CD14-positive monocyte (primary cell): ENCODE measurements at places on chromosomes 6 and 20.
A peak's percentile ranks its signal among the peaks of the same experiment; 100 is the strongest.

GRCh38 chr20:63322146-63322932 is 29.4 kb downstream of the COL20A1 start:
- no peak for DNase-seq

DNA sequence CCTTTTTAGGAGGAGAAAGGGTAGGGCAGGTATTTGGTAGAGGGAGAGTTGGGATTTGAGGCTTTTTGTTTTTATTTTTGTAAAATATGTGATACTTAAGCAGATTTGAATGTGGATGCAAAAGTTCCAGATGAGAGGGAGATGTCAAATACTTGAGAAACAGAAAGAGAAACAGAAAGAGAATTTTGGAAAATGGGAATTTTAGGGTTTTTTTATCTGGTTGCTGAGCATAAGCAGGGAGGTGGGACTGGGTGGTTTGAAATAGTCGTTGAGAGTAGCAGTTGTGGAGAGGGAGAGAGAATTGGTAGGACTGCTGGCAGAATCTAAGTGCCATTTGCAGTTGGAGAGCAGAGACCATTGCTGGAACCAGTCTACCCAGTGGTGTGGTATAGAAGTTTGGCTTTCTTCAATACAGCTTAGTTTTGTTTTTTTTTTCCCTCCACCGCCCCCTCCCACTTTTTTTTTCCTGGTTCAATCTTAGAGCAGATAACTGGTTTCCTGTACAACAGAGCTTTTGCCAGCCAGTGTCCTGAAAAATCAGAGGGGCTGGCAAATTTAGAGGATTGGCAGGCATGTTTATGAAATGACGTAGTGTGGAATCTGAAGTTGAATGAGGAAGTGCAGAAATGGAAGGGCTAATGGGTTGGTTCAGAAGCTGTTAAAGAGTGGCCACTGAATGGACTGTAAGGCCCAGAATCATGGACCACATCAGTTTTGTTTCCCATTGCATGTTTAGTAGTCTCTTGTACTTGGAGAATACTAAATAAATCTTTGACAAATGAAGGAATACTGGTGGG is 68.7 kb downstream of the ATRN start:
- DNase-seq, result no peak

- DNase-seq, result peak; percentile 17
Observed at GRCh38 chr6:163655217-163656121, 241.0 kb downstream of the QKI start.

GRCh38 chr20:57880571-57880892 is 170.7 kb upstream of the PMEPA1 start:
- DNase-seq, result no peak

DNA sequence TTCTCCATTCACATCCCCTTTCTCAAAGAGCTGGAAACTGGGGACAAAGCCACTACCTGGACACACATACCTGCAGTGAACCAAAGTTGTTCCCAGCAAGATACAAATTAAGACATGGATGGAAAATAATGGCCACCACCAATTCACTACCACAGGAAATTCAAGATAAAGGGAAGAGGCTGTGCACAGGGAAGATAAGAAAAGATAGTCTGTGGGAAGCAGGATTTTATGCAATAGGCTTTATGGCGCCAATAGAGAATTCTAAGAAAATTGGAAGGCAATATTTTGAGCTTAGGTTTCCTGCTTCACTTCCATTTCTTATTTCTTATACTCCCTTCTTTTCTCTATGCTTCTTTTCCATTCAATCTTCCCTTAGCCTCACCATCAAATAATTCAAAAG is 9.9 kb downstream of the GPX6 start:
- DNase-seq, result no peak

- DNase-seq, result peak; percentile 23
Observed at GRCh38 chr6:99013145-99013544, 65.4 kb upstream of the FBXL4 start.

DNA sequence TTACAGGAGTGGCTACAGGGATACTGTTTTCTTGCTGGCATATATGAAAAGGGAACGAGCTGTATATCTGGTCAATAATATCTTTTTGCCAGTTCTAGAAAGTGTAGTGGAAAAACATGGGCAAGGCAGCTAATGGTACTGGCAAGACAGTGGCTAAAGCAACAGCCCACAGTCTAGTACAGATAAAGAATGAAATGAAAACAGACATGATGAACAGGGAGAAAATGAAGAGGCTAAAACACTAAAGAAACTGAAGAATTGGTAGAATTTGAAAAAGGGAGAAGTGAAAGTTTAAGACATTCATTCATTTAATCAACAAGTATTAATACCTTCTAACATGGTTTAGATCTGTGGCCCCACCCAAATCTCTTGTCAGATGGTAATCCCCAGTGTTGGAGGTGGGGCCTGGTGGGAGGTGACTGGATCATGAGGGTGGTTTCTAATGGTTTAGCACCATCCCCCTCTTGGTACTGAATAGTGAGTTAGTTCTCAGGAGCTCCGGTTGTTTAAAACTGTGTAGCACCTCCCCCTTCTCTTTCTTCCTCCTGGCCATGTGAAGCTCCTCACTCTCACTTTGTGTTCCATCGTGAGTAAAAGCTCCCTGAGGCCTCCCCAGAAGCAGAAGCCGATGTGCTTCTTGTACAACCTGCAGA is 18.1 kb downstream of the FAM184A start:
- no peak for DNase-seq

DNA sequence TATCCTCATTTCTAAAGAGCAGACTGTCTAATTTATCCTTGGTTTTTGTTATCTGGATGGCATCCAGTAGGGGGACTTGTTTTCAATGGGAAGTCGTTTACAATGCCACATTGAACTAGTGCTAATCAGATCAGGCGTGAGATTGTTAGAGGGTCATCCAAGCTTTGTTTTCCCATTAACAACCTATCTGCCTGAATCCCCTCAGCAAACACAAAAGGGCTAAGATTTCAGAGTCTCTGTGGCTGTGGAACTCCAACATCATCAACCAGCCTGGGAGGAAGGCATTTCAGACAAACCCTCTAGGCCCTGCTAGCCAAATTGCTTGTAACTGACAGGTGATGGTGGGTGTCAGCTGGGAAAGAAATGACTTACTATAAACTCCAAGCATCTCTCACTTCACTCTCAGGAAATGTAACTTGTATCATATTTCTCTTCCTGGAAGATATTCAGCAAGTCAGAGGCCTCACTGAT is 47.7 kb downstream of the COL19A1 start:
- DNase-seq, result no peak

- DNase-seq, result no peak
Observed at GRCh38 chr6:131600716-131601115, 27.3 kb downstream of the MED23 start.

DNA sequence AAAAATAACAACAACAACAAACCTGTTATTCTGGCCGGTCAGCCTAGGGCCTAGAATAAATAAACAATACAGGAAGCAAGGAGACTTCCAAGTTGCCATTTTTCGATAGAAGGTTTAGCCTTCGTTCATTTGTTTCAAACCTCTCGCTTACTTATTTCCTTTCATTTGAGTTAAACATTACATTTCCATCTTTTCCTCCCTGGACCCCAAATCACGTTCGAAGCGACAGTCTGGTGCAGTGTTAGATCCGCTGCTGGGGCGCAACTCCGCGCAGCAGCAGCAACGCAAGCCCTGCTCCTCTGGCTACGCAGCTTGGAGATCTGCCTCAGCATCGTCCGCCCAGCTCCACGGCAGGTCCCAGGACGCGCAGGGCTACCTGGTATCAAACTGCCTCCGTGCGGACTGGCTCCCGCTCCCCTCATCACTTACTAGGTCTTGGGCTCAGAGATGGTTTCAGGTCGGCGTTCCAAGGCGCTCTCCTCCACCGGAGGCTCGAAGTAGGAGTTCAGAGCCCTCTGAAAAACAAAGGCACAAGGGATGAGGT is 530 bp downstream of the TDP2 start:
- DNase-seq, result peak; percentile 27

GRCh38 chr6:129992881-129993280 is 25.5 kb upstream of the L3MBTL3 start:
- DNase-seq, result no peak

- DNase-seq, result no peak
Observed at GRCh38 chr6:82686719-82687118, 323.1 kb downstream of the TPBG start.

DNA sequence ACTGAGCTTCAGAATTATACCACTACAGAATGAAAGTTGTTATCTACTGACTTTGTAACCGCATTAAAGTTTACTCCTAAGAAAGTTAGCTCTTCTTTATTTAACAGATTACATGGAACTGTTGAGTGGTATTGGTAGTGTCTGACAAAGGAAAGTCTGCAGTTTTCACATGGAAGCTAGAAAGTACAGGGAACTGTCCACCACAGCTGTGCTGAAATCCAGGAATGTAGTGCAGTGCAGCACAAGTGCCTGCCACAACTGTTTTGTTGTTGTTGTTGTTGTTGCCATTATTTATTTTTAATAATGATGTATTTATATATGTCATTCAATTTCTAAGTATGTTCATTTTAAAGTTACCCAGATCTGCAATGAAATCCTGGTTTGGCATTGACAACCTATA is 464.9 kb downstream of the TBC1D32 start:
- no peak for DNase-seq

DNA sequence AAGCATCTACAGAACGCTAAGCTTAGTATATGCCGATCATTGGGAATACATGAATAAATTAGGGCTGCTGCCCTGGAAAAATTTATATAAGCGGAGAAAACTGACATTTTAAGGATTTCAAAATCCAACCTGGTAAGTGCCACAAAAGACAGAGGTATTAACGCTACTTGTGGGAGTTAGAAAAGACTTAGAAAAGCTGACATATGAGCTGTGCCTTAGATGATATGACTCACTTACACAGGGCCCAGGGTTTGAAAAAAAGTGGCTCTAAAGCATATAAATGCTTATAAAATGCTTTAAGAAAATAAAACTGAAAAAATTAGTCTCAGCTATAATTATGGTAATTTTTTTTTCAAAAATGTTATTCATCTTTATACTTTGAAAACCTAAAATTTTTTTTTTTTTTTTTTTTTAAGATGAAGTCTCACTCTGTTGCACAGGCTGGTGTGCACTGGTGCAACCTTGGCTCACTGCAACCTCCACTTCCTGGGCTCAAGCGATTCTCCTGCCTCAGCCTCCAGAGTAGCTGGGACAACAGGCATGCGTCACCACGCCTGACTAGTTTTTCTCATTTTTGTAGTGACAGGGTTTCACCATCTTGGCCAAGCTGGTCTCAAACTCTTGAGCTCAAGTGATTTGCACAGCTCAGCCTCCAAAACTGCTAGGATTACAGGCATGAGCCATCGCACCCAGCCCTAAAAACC is 25.7 kb downstream of the EPB41L2 start:
- DNase-seq, result no peak

DNA sequence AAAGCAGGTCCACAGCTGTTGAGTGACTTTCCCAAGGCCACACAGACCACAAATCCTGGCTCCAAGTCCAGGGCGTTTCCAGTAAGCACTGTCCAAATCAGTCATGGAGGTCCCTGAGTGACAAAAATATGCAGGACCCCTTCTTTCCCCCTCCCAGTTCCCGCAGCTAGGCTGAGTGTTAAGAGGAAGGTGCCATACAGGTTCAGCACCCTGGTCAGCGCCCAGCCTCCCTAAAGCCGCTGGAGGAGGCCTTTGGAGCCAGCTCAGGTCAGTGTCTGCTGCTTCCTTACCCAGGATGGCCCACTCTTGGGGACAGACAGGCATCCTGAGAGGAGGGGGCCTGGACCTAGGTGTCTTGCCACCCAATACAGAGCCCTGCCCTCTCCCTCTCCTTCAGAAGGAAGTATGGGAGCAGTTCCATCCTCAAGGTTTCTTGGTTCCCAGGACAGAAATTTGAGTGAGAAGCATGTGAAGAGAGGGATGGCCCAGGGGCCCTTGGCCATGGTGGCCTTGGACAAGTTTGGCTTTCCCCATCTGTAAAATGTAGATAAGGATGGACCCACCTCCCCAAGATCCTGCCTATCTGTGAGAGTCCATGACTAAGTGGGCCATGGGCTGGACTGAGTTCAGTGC is 13.2 kb downstream of the TMEM74B start:
- DNase-seq, result no peak

DNA sequence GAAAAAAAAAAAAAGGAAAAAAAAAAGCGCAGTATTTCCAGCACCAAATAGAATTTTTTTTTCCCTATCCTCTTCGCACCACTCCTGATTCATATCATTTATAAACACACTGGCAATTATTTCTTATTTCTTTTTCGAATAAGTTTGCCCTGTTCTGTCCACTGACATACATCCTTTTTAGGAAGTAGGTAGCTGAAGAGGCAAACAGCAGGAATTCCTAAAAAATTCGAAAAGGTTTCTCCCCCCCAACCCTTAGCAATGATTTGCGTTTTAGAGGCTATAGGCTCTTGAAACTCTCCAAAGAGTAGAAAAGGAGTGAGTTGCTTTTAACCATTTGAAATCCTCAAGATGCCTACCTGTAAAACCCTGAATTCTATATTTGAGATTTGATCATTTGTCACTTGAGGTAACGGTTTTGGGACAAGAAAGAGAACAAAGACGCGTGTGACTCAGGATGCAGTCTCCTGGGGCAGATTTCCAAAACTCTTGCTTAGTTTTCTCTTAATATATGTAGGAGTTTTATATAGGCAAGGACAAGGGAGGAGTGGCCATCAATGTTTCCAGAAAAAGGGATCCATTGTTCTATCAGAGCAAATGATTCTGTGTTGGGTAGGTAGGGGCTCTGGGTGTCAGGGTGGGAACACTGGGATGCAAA is 531 bp upstream of the CCN2 start:
- DNase-seq, result no peak

DNA sequence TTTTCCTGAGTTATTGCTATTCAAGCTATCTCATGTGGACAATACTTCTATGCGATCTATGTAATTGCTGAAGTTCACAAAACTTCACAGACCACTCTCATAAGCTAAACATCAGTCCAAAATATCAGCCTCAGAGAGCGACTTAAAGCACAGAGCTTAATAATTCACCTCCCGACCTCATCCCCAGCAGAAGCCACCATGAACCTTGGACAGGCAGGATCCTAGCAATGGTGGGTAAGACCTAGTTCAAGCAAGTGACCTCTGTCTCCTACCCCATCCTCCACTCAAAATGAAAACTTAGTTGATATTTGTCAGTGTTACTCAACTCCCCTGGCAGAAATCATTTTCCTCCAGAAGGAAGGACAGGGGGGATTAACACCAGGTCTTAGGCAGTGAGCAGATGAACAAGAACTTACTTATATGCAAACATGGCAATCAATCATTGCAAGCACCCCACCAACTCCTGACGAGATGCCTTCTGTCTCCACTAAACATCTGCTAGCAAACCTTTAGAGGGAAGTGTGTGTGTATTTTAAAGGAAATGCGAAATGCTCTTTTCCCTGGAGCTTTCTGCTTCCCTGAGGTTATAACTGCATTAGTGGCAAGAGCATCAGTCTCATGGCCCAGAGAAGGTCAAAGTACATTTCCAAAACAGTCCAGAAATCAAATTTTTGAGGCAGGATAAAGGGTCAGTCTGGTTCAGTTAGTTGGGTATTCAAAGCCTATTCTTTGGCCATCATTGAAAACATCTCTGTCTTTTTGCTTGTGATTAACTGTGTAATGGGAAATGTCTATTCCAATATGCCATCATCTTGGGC is 90.0 kb downstream of the SLC22A23 start:
- no peak for DNase-seq
